Epithelial cell of proximal tubule (primary cell): ENCODE measurements at places on chromosomes 2 and 18. TPM values are rescaled to one million over a fixed set of nuclear protein-coding genes. Genes with fewer than 3 reads are reported as not detected.

Gene ACADL
- total RNA-seq: 0.17 and 0.51 TPM in 2 replicates

Gene TSPYL6
- not detected in 2 replicates for total RNA-seq

Gene MALL
- 22.5 and 35.7 TPM in 2 replicates for total RNA-seq

Gene AQP12B
- not detected in 2 replicates for total RNA-seq

Gene EML6
- total RNA-seq: 0.22 and 3.7 TPM in 2 replicates

Gene GPR45
- total RNA-seq: 0.22 TPM in 1 of 2 replicates, not detected in the other

Gene STON1
- 0.51 and 2.0 TPM in 2 replicates for total RNA-seq

Gene ABCB11
- total RNA-seq: not detected in 2 replicates

Gene REEP1
- total RNA-seq: 0.35 and 2.2 TPM in 2 replicates

Gene ATP6V1B1
- 0.81 TPM in 1 of 2 replicates, not detected in the other for total RNA-seq

- DNase-seq: no peak
Measured at GRCh38 chr2:3169106-3169870, 208.3 kb downstream of the EIPR1 start.

DNA sequence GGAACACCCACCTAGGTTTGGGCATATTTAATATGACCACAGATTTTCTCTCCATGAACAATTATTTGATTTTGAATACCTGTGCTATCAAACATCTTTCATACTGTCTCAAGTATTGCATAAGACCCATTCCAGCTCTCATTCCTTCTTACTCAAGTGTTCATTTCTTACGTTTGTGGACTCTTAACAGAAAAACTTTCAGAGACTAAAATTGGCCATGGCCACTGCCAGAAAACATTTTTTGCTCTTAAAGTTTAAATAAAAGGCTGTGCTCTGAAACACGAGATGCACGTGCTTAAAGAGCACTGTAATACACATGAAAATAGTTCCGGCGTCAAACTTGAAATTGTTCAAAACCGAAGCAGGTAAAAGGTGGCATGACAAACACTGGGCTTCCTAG, 89.3 kb downstream of the LIMS1 start:
- DNase-seq: no peak

DNA sequence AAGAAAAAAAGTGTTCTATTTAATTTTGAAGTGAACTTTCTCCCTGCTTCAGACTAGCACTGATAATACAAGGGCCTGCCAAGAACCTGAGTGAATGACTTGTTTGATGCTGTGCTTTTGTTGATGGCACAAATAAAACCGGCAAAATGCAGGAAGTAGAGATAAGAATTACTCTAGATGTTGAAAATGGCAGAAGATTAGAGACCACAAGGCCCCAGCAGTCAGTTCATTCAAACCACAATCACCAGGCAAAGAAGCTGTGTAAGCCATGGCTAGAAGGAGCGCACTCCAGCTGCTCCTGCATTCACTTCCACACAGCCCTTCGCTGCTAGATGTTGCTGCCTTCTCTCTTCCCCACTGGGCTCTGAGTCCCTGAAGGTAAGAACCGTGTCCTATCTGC, 297.1 kb downstream of the AGPS start:
- no peak for DNase-seq

- DNase-seq: no peak
Measured at GRCh38 chr2:1047485-1047884, 96.8 kb downstream of the SNTG2 start.

GRCh38 chr2:112137516-112138158, 548 bp upstream of the FBLN7 start:
- no peak for DNase-seq

GRCh38 chr2:157593411-157593810, 35.3 kb downstream of the ACVR1C start:
- no peak for DNase-seq

DNA sequence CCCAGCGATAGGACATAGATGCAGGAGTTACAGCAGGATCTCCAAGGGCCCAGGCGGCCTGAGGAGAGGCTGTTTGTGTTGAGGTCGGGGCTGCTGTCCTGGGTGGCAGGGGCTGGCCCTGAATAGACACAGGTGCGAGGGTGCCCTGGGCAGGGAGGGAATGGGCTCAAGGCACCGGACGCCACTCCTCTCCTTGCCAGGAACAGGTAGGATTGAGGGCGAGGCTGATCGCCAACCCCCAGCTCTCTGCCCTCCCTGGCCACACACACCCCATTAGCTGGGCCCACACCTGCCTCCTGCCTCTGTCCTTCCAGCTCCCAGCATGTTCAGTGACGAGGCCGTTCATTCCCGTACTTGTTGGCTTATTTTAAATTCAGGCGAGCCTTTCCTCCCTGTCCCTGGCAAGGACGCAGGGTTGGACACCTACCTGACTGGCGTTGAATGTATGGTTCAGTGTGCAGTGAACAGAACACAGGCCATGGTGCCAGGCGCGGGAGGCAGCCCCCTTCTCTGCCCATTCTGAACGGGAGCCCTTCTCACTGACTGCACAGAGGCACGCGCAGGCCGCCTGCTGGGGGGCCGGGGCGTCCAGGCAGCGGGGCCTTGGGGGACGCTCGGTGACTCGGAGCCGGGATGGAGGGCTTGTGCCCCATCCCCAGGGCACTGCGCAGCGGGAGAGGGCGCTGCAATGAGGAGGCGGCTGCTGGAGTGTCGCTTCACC, 41.3 kb upstream of the SNED1 start:
- DNase-seq: no peak

DNA sequence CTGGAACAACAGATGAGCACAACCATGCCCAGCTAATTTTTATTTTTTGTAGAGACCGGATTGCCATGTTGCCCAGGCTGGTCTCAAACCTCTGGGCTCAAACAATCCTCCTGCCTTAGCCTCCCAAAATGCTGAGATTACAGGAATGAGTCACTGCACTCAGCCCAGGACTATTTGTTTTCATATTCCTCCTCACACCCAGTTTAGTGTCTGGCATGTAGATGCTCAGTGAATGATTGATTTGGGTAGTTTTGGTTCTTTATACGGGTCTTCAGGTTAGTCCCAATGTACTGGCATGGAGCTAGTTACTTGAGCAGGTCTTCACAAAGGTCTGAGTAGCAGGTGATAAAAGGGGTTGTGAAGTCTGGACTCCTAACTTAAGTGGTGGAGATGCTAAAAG, 6.2 kb downstream of the EIF2B4 start:
- no peak for DNase-seq

- DNase-seq: no peak
Measured at GRCh38 chr2:222884805-222885424, 24.1 kb downstream of the ACSL3 start.

DNA sequence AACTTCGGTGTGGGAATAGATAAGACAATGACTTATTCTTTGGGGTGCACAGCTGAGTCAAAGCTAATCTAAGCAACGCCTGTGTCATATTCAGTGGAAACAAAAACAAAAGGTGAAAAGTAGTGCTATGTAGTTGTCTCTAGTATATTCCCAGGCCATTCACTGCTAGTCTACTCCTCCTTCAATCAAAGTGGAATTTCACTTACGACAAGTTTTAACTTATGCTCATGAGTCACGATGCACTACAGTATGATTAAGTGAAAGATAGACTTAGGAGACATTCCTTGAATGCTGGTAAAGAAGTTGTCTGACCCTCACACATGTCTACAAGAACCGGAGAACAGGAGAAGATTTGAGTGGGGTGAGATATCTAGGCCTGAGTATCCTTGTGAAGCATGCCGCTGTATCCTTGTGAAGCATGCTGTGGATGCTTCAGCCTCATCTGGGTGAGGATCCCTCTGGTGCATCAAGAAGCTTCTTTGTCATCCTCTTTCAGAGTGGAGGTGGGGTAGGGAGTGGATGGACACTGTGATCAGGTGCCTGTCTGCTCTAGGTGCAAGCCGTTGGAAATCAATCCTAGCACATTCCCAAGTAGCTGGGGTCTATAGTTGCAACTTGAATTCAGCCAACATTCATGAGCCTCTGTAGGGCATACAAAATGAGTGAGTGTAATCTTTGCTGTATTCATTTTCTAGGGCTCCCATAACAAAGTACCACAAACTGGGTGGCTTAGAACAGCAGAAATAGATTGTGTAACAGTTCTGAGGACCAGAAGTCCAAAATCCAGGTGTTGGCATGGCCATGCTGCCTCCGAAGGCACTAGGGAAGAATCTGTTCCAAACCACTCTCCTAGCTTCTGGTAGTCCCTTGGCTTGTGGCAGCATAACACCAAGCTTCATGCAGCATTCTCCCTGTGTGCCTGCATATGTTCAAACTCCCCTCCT, 173.5 kb upstream of the FN1 start:
- DNase-seq: peak; percentile 16

DNA sequence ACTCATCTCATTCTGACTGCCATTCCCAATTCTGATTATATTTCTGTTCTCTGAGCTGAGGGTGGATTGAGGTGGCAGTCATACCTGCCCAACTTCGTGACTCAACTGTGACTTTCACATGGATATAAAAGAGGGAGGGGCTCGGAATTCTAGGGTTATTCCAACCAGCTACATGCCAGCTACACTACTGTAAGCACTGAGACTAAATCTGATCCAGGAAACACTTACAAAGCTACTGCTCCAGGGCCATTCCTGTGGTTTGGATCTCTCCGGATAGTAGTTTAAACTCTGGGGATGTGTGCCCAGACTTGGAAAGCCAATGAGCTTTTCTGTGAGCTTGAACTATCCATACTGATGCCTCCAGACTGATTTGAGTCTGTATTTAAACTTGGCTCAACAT, 7.9 kb downstream of the MAP2 start:
- DNase-seq: no peak

GRCh38 chr2:215870088-215870490, 143.3 kb downstream of the MREG start:
- DNase-seq: peak; percentile 26

DNA sequence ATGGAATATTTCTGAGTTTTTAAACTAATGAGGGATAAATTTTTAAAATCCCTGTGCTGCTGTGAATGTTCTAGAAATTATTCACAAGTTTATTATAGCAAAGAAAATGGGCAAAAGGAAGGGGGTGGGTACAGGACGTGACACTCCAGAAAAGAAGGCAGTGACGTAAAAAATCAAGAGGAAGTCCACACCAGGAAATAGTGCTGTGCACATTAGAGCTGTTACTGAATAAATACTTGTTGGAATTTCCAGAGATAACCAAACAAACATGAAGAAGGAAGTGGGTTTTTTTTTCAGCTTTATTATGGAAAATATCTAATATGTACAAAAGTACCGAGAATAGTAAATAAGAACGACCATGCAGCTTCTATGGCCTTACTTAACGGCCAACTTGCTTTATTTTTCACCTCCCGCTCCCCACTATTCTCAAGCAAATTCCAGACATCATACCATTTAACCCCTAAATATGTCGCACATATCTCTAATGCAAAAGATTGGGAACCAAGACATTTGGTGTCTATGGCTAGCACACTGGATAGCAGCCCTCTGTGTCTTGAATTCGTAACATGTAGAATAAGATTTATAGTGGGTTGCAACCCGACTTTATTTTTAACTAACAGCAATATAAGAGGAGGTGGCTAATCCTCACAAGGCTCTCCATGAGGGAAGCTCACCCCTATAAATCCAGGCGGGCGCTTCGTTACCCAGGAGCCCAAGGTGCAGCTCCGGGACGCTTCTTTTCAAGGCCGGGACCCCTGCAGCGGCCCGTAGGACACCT, 580 bp upstream of the NDUFV2 start:
- no peak for DNase-seq

DNA sequence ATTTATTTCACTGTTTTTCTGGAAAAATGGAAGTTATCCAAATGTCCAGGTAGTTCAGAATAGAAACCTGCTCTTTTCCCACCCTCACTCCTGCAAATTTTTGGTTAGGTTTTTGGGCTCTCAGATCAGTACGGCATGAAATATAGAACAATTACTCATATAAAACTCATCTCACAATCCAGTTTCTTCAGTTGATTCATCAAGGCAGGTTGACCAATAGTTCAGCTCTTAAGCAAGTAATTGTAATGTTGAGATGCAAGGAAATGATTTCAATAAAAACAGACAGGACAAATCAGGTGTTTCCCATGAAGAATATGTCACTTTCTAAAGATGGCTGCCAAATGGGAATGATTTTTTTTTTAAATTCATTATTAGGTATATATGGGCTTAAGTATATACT, 2.0 kb downstream of the RAB27B start:
- no peak for DNase-seq

- no peak for DNase-seq
Measured at GRCh38 chr2:43737855-43738254, 36.0 kb upstream of the DYNC2LI1 start.

- no peak for DNase-seq
Measured at GRCh38 chr2:2662037-2662846, 331.2 kb upstream of the MYT1L start.

- DNase-seq: peak; percentile 48
Measured at GRCh38 chr2:165357758-165358157, 111.7 kb upstream of the CSRNP3 start.

DNA sequence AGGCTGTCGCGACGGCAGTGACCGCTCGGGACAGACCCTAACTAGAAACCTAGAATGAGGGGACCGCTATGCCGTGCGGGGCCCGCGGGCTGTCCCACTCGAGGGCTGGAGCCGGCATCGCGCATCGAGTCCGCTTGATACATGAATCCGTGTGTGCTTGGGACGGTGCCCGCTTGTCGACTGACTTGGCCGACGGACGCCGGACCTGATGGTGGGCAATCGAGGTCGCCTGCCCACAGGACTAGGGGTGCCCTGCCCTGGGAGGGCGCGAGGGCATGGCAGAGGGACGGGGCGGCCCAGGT, 749 bp upstream of the PTMA start:
- DNase-seq: no peak

GRCh38 chr2:7956126-7956689, 725.6 kb upstream of the ID2 start:
- no peak for DNase-seq

- no peak for DNase-seq
Measured at GRCh38 chr18:644395-645004, 13.0 kb upstream of the TYMS start.

DNA sequence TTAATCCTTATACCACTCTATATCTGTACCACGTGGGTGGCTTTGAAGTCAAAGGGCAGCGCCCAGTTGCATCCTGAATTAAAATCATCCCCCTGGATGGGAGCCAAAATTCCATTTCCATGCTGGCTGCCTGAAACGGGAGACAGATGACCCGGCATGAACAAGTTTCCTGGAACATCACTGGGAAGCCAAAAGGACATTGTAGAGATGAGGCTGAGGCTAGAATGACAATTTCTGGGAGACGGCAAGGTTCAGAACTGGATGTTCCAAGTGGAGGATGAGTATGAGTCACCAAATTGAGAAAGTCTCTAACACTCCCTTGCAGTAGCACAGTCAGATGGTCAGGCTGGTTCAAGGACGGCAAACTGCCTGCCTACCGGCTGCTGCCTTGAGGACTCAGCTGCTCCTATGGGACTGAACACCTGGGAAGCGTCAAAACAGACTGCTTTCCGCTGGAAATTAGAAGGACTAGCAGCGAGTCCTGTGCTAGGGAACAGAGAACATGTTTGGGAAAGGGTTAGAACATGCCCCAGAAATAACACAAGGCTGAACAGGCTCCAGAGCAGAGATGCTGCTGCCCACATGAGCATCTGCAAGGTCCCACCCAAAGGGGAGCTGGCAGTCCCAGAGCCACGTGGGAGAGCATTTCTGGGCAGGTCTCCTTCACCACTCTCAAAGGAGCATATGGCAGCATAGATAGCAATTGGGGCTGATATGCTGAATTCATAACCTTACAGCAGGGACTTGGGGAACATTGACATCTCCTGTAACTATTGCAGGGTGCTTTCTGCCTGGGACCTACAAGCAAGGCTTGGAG, 32.0 kb downstream of the YPEL5 start:
- no peak for DNase-seq
